ENCODE measurements at places on chromosomes 1 and 21.

GRCh38 chr1:203828002-203828401 lies 32.6 kb downstream of the ZBED6 start:
- DNase-seq = no peak

GRCh38 chr1:89460325-89460724 lies 64.3 kb upstream of the LRRC8B start:
- DNase-seq = no peak

- peak; percentile 89 for DNase-seq
These were observed at the start of gene IL6R for GRCh38 chr1:154404984-154405746. IL6R (plus strand) TSS chr1:154405343; CDS start chr1:154405630, 287 bp downstream.

GRCh38 chr1:51752073-51752948 lies 126.2 kb downstream of the NRDC start:
- no peak for DNase-seq

GRCh38 chr1:184492536-184492935 lies 105.7 kb downstream of the C1orf21 start:
- no peak for DNase-seq

- no peak for DNase-seq
These were observed 33.5 kb upstream of the HIVEP3 start for GRCh38 chr1:41952208-41952607.

GRCh38 chr1:155012026-155012546 lies 9.5 kb downstream of the ZBTB7B start:
- DNase-seq = peak; percentile 49

DNA sequence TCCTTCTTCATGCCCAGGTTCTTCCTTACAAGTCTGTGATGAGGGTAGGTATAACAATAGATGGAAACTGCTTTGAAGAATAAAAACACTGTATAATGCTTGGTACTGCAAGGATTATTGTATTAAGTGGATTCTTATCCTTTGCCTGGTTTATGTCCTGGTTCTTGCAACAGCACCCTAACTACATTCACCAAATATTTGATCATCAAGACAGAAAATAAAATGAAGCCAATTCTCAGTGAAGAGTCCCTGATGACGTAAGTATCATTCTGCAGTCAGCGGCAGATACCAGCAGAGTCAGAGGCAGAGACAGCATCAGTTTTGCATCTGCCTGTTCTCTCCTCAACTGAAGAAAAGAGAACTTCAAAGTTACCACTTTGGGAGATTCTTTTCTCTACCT lies 19.7 kb downstream of the ARHGEF11 start:
- no peak for DNase-seq

GRCh38 chr1:40351124-40351523 lies 22.4 kb upstream of the SMAP2 start:
- no peak for DNase-seq

DNA sequence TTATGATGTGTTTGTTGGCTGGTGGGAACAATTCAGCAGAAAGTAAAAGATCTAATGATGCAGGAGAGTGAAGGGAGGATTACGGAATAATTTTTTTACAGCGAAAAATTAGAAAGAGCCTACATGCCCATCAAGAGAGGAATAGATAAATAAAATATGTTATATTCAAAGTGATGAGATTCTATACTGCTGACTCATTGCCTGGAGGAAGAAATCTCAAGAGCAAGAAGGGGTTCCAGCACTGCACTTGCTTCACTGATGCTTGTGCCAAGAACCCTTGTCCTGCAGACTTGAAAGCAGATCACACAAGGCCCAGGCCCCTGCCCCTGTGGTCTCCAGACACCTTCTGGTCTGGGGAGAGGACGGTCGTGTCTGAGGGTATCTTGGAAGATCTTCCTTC lies 295.1 kb upstream of the POU3F1 start:
- no peak for DNase-seq

DNA sequence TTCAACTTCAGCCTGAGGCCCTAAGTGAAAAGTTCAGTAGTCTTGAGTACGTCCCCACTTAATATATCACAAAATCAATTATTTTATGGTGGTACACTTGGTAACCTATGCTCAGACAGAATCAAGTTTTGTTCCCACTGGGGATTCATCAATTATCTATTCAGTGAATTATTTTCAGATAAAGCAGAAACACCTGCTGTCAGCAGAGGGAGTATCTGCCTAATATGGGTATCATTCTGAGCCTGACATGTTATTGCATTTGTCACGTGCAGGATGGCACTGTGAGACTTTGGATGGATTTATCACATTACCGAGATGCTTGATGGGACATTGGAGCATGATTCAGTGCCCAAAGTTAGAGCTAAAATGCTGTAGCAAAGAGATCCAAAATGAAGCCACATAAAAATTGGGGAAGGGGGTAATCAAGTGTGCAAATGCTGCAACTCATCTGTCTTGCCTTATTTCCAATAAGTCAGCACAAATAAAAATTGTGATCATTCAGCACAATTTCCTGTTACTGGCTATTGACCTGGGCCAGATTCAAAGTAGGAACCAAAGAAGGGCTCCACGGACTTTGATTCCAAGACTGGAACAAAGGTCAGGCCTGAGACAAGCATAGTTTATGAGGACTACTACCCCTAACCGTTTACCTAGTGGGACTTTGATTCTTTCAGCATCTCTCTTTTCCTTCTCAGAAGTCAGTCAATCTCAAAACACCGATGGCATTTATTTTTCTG lies 657.6 kb downstream of the LMO4 start:
- no peak for DNase-seq

DNA sequence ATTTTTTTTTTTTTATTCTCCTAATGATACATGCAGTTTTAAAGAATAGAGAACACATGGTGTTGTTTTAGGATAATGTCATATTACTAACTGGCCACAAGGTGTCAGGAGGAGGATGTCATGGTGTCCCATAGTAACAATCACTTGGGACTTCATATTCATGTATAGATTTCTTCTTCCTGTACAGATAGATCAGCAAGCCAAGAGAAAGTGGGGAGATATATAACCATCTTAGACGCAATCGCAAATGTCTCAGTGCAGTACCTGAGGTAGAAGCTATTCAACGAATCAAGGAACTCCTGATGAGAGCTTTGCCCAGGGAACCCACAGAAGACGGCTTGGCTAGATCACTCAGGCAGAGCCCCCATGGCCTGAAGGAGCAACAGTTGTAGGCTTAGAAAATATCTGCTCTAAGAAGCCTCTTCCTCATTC lies 12.3 kb downstream of the OR2T11 start:
- peak; percentile 37 for DNase-seq

DNA sequence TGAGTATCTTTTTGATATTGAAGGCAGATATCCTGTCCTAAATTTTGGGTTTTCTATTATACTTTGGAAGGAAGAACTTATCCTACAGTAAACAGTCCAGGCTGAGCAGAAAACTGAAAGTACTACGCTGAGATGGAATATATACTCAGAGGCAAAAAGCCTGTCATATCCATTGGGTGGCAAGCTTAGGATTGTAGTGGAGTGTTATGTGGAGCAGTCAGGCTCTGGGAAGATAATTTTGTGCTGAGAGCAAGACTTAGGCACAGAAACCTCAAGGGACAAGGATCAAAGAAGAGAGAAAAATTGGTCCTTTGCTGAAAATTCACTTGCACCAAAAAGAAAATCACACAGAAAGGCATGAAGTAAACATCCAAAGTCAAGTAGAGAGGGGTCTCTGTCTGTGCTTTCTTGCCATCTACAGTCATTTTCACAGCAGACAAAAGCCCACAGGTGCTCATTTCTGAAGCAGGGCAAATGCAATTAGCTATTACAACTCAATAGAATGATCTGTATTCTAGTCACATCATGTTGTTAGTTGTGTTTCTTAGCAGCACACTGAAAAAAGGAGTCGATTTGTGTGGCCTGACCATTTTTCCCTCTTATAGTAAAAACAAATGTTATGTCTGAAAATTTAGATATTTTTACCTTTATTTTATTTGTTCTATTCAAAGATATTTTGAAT lies 38.5 kb downstream of the CRB1 start:
- no peak for DNase-seq

All from KBM-7 (cell line).